Activated CD8-positive, alpha-beta T cell treated with anti-CD3 and anti-CD28 coated beads for 36 hours (primary cell): ENCODE measurements at places on chromosomes 7 and 10. TPM values are rescaled to one million over a fixed set of nuclear protein-coding genes. Genes with fewer than 3 reads are reported as not detected.
A peak's percentile ranks its signal among the peaks of the same experiment; 100 is the strongest.

DNA sequence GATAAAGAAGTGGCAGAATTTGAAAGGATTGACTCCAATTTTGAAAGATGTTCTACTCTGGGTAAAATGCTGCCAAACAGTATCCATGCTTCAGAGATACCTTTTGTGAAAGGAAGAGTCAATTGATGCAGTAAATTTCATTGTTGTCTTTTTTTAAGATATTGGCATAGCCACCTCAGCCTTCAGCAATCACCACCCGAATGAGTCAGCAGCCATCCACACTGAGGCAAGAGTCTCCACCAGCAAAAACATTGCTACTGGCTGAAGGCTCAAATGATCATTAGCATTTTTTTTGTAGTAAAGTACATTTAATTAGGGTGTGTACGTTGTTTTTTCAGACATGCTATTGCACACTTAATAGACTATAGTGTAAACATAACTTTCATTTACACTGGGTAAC is 31.7 kb upstream of the CYP26C1 start:
- H3K4me3 ChIP-seq, result no peak overlapping the region
- H3K36me3 ChIP-seq, result peaks cover 2% of the 10 kb centered on the region
- no peak for DNase-seq
- no peaks in the 10 kb centered on the region for H3K27me3 ChIP-seq
- no peaks in the 10 kb centered on the region for H3K4me1 ChIP-seq
- no peak overlapping the region for H3K27ac ChIP-seq

DNA sequence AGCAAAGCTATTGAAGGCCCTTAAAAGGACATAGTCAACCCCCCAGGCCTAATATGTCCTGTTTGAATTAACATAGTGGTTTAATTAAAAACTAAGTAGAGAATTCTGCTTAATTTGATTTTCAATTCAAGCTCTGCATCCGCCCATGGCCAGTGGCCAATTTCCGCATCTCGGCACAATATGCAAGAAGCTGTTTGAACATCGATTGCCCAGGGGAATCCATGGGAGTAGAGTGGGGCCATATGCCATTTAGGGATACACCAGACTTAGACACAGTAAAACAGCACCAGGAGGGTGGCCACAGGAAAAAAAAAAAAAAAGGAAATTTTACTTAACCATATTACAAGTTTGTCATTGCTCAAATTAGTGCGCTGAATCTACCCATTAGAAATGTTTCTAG is 100.4 kb downstream of the LMBR1 start:
- DNase-seq, result no peak
- no peaks in the 10 kb centered on the region for H3K27me3 ChIP-seq
- no peak overlapping the region for H3K4me3 ChIP-seq
- H3K36me3 ChIP-seq, result peaks cover 11% of the 10 kb centered on the region
- H3K4me1 ChIP-seq, result no peaks in the 10 kb centered on the region

DNA sequence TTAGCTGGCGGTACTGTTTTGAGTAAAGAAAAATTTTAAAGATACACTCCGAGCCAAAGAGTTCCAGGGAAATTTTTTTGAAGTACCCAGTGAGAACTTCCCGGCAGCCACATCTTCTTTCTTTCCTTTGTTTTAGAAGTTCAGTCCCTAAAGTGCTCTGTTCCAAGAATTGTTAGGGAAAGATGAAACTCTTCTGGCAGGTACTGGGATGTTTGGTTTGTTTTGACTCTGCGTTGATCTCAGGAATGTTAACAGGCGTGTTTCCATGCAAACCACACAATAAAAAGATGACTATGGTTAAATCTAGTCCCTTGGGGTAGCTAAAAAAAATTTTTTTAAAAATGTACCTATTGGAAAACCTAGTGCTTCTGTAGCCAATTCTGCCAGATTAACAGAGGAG is 224.7 kb upstream of the PHYHIPL start:
- no peak overlapping the region for H3K4me3 ChIP-seq
- H3K27me3 ChIP-seq, result peaks cover 2% of the 10 kb centered on the region
- H3K36me3 ChIP-seq, result no peaks in the 10 kb centered on the region
- no peaks in the 10 kb centered on the region for H3K4me1 ChIP-seq

The MDFIC gene
- total RNA-seq, result 55.3 TPM

DNA sequence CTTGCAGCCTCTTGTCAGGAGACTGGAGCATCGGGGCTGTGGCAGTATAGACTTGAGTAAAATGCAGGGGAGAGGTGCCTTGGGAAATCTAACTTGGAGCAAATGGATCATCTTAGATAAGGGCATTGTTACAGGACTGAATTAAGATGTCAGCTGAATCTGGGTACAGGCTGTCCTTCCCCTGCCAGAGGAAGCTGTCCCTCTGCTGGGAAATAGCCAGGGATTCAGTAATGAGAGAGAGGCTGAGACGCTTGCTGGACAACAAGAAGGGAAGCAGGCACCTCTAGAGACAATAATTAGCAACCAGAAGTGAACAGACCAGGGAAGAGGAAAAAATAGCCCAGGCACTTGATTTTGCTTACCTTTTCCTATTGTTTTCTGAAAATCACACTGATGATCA is 20.7 kb upstream of the RAPGEF5 start:
- no peak overlapping the region for H3K4me3 ChIP-seq
- H3K4me1 ChIP-seq, result no peaks in the 10 kb centered on the region
- no peaks in the 10 kb centered on the region for H3K36me3 ChIP-seq
- H3K27ac ChIP-seq, result no peak overlapping the region
- no peak for DNase-seq

The SCIN gene
- not detected for total RNA-seq

DNA sequence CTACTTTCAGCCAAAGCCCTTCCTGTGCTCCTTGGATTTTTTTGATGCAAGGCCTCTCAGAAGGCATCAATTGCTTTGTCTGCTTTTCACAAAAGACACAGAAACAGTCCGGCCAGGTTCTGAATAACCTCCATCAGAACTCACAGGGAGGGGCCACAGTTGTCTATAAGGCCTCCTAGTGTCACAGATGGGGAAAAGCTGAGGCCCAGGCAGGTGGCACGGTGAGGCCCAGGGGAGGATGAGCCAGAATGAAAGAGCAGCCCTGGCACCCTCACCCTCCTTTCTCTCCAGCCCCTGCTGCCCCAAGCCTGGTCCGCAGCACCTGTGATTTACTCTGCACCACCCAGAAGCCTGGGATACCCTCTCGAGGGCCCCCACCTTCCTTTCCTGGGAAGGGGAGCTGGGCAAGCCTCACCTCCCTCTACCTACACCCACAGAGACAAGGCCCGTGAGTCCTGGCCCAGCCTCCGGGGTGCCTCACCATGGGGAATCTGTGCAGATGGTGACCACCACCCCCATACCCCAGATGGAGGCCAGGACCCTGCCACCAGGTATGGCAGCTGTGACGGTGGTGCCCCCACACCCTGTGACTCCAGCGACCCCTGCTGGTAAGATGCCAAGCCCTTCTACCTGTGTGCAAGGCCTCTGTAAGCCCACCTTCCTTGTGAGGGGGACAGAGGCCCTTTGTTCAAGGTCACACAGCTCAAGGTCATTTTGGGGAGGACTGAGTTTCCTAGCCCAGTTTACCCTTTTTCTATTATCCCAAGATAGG is 26.2 kb upstream of the ZNF467 start:
- H3K36me3 ChIP-seq, result no peaks in the 10 kb centered on the region
- DNase-seq, result peak; percentile 76
- H3K4me1 ChIP-seq, result no peaks in the 10 kb centered on the region
- H3K27me3 ChIP-seq, result no peaks in the 10 kb centered on the region

The INA gene
- total RNA-seq, result 0.27 TPM

- no peaks in the 10 kb centered on the region for H3K4me1 ChIP-seq
- H3K27ac ChIP-seq, result no peak overlapping the region
- H3K36me3 ChIP-seq, result no peaks in the 10 kb centered on the region
- no peak overlapping the region for H3K4me3 ChIP-seq
- no peaks in the 10 kb centered on the region for H3K27me3 ChIP-seq
These were observed 33.3 kb upstream of the TM9SF3 start for GRCh38 chr10:96619796-96620773.

- peaks cover 7% of the 10 kb centered on the region for H3K4me1 ChIP-seq
- H3K27ac ChIP-seq, result no peak overlapping the region
- H3K27me3 ChIP-seq, result peaks cover 37% of the 10 kb centered on the region
- H3K36me3 ChIP-seq, result no peaks in the 10 kb centered on the region
- DNase-seq, result peak; percentile 54
These were observed 652 bp downstream of the ATOH7 start for GRCh38 chr10:68231106-68231816.

The FAM25C gene
- not detected for total RNA-seq

- H3K27me3 ChIP-seq, result no peaks in the 10 kb centered on the region
- H3K4me3 ChIP-seq, result no peak overlapping the region
- peak overlapping the region; percentile 53 for H3K27ac ChIP-seq
- peaks cover 7% of the 10 kb centered on the region for H3K4me1 ChIP-seq
- peaks cover 44% of the 10 kb centered on the region for H3K36me3 ChIP-seq
These were observed 57.8 kb downstream of the MINDY3 start for GRCh38 chr10:15802375-15802949.

The IFIT1 gene
- total RNA-seq, result 6.1 TPM

DNA sequence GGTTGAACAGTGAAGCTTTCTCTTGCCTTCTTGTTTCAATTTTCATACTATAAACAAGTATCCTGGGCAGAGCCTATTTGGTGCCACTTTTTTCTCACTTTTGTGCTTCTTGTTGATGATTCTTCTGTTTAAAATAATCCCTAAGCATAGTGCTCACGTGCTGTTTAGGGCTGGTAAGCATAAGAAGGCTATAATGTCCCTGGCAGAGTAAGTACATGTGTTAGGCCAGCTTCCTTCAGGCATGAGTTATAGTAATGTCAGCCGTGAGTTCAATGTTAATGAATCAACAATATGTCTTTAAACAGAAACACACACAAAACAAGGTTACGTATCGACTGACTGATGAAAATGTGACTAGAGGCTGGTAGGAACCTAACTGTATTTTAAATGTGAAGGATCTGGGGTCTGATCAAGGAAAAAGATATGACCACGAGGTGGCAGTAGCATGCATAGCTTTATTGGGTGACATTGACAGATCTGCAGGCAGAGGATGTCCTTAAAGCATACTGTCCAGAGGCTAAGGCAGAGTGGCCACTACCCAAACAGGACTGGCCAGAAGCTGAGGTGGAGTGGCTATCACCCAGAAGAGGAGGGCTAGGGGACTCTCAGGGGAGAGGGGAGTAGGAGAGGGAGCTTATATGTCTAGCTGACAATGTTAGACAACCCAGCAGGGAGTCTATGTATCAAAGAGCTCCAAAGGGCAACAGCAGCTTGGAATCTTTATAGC is 113.7 kb downstream of the BRAF start:
- H3K27ac ChIP-seq, result no peak overlapping the region
- peaks cover 5% of the 10 kb centered on the region for H3K4me1 ChIP-seq
- H3K4me3 ChIP-seq, result no peak overlapping the region
- no peaks in the 10 kb centered on the region for H3K36me3 ChIP-seq
- DNase-seq, result peak; percentile 76

The KCNIP2 gene
- total RNA-seq, result 3.1 TPM

The PLCE1 gene
- total RNA-seq, result not detected

DNA sequence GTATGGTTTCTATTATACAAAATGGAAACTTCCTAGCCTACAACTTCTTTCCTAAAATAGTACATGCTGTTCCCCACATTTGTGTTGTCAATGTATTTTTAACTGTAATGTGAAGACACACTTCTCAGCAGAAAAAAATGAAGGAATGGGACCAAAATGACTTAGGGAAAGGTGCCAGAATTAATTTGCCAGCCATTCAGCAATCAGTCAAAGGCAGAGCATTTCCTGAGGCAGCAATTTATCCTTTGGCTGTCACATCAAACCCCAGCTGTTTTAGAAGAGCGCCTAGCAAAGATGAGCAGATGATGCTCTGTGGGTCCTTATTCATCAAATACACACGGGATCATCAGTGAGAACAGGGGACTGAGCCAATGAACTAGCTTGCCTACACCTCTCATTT is 592.5 kb downstream of the KCNMA1 start:
- H3K27me3 ChIP-seq, result no peaks in the 10 kb centered on the region
- no peak overlapping the region for H3K27ac ChIP-seq
- H3K36me3 ChIP-seq, result no peaks in the 10 kb centered on the region
- peaks cover 11% of the 10 kb centered on the region for H3K4me1 ChIP-seq
- H3K4me3 ChIP-seq, result no peak overlapping the region
- DNase-seq, result no peak

The CPA1 gene
- not detected for total RNA-seq

The UMAD1 gene
- total RNA-seq, result 10.1 TPM

The CACNB2 gene
- total RNA-seq, result not detected

DNA sequence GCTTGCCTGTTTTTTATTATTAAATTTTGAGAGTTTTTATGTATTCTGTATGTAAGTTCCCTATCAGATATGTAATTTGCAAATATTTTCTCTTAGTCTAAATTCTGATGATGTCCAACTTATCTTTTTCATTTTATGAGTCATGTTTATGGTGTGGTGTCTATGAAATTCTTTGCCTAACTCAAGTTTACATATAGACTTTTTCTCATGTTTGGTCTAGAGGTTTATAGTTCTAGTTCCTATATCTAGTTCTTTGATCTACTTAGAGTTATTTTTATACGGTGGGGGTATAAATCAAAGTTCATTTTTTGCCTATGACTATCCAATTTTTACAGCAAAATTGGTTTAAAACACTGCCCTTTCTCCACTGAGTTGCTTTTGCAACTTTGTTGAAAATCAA is 26.3 kb upstream of the CCDC7 start:
- DNase-seq, result no peak
- H3K27ac ChIP-seq, result no peak overlapping the region
- no peak overlapping the region for H3K4me3 ChIP-seq
- H3K36me3 ChIP-seq, result no peaks in the 10 kb centered on the region

DNA sequence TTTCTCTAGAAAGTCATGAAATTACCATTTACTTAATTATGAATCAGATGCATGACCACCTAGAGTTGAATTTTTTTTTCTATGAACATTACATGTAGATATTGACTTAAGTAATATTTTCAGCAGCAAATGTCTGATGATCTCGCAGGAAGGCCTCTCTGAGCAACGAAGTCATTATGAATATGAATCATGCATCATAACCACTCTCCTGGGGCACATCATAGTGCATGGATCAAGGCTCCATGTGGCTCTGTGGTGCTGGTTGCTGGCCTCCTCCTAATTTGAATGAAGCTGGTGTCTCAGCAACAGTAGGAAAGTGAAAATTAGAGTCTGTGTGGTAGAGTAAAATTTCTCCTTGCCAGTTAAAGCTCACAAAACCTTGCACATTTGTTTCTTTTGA is 121.4 kb upstream of the INHBA start:
- no peaks in the 10 kb centered on the region for H3K36me3 ChIP-seq
- H3K27me3 ChIP-seq, result peaks cover 14% of the 10 kb centered on the region
- H3K27ac ChIP-seq, result no peak overlapping the region
- H3K4me3 ChIP-seq, result no peak overlapping the region
- H3K4me1 ChIP-seq, result peaks cover 5% of the 10 kb centered on the region

DNA sequence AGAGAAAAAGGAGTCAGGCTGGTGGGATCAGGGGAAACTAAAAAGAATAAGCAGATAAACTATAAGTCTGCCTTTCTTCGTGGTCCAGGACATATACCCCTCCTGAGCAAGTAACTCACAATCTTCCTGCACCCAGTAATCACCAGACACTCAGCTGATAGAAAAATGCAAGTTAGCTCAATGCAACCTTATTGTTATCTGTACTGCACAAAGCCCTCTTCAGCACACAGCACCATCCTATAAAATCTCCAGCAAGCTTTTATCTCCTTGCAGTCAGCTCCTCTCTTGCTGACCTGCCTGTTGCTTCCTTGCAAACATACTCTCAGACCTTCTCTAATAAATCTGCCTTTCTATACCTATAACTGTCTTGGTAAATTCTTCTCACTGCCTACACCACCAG is 6.7 kb downstream of the SLC37A3 start:
- no peak overlapping the region for H3K4me3 ChIP-seq
- DNase-seq, result no peak
- H3K4me1 ChIP-seq, result peaks cover 8% of the 10 kb centered on the region
- no peak overlapping the region for H3K27ac ChIP-seq

GRCh38 chr10:103783681-103784080 is 71.7 kb downstream of the SH3PXD2A start:
- H3K4me3 ChIP-seq, result no peak overlapping the region
- DNase-seq, result no peak
- H3K27ac ChIP-seq, result no peak overlapping the region

- peaks cover 79% of the 10 kb centered on the region for H3K36me3 ChIP-seq
- no peaks in the 10 kb centered on the region for H3K4me1 ChIP-seq
- no peak for DNase-seq
- no peak overlapping the region for H3K4me3 ChIP-seq
These were observed 40.1 kb downstream of the PFKP start for GRCh38 chr10:3107426-3107961.
